ENCODE measurements at places on chromosomes 12 and 14.
A peak's percentile ranks its signal among the peaks of the same experiment; 100 is the strongest.

GRCh38 chr14:61866932-61867920 is 105.0 kb downstream of the SNAPC1 start:
- no peak for DNase-seq

DNA sequence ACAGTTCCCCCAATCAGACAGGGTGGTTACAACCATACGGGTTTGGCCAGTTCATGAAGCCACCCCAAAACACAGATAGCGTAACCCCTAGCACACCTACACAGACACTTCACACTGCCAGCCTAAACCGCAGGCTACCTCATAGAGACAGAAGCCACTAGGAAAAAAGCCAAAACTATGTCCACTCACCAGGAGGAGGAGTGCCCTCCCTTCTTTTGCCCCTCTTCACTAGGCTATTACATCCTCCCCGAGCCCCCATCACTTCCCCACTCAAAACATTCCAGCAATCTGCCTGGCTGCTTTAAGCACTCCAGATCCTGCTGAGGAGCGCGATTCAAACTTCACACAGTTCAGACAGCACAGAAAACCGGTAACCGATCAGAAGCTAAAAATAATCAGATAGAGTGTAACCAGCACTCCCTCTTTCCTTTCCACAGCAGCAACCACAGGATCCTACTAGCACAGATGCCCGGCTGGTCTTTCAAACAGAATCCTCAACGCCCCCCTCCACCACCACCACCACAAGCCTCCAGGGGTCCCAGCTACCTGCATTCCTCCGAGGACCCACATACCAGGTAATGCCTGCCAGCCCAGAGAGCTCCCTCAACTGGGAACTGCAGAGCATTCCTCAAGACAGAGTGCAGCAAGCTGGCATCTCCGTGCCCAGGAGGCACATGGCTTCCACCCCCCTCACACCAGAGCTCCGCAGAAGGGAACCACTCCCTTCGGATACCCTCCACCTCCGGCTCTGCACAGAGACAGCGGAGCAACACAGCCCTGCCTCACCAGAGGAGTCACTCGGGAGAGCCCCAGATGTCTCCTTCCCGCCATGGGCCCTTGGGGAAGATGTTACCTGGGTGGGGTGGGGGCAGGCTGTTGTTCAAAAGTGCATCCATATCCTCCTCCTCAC is 1.5 kb downstream of the CHD4 start:
- DNase-seq = no peak

DNA sequence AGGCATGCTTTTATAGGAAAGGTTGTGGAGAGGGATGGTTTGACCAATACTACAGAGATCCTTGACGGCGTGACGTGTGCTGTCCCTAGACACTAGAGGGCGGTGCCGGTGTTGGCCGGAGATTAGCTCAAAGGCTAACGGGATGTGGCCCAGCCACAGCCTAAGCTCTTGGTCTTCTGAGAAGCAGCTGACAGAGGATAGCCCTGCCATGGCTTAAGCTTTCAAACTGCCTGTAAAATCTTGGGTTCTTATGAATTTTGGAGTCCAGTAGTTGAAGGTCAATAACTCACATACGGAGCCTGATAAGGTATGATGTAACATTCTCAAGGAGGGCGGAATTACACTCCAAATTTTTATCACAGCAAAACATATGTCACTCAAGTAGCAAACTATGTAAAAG is 515.7 kb upstream of the ATXN7L3B start:
- no peak for DNase-seq

DNA sequence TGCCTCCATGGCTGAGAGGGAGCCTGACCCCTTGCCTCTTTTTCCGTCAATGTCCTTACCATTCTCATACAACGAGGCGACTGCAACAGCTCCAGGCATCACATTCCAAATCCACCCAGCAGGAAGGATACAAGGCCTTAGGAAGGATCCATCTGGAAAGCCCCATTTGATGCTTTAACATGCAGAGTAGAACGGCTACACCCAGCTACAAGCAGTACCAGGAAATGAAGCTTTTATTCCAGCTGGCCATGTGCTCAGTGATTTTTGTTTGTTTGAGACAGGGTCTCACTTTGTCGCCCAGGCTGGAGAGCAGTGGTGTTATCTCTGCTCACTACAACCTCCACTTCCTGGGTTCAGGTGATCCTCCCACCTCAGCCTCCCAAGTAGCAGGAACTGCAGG is 124.8 kb downstream of the TMEM132D start:
- no peak for DNase-seq

GRCh38 chr12:76186131-76186906 is 101.8 kb upstream of the NAP1L1 start:
- no peak for DNase-seq

GRCh38 chr12:64739778-64740177 is 19.4 kb downstream of the GNS start:
- DNase-seq = no peak

DNA sequence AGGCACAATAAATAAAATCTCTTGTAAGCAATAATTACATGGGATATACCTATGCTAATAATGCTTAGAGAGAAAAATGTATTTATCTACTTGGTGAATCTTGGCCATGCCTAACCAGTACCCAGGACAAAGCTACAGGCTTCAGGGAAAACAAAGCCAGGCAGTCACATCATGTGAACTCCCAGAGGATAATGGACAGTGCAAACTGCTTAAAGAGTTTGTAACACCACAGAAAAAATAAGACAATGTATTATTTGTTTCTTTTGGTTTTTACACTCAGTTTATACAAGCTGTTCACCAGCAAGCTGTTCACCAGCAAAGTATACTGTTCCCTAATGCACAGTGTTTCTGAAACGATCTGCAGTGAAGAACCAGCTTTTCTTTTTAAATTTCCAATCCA is 38.0 kb downstream of the DICER1 start:
- no peak for DNase-seq

DNA sequence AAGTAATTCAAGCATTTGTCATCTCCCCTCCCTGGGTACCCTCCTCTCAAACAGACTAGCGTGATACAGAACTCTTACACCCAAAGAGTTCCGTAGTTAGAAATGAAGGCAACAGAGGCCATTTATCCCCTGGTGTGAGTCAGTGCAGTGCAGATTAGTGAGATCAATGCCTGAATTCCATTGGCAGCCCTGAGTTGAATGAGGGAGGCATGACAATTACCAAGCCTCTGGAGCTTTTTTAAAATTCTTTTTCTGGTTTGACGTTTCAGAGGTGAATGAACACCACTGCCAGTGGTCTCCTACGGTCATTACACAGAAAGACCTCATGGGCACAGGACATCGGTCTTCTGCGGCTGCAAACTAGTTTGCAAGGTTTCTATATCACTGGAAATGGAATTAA is 94.4 kb downstream of the PRIMA1 start:
- DNase-seq = no peak

- DNase-seq = no peak
Observed at GRCh38 chr12:127656266-127656665, 610.7 kb upstream of the TMEM132C start.

GRCh38 chr12:13102461-13103195 is 839 bp downstream of the GSG1 start:
- DNase-seq = no peak

- DNase-seq = no peak
Observed at GRCh38 chr14:102333795-102334705, 14.5 kb downstream of the ZNF839 start.

GRCh38 chr14:60248697-60249318 is at the start of gene PPM1A:
TSS of gene PPM1A (plus strand) at chr14:60249221. CDS start at chr14:60282704, 33,483 bp downstream.
- peak; percentile 90 for DNase-seq

DNA sequence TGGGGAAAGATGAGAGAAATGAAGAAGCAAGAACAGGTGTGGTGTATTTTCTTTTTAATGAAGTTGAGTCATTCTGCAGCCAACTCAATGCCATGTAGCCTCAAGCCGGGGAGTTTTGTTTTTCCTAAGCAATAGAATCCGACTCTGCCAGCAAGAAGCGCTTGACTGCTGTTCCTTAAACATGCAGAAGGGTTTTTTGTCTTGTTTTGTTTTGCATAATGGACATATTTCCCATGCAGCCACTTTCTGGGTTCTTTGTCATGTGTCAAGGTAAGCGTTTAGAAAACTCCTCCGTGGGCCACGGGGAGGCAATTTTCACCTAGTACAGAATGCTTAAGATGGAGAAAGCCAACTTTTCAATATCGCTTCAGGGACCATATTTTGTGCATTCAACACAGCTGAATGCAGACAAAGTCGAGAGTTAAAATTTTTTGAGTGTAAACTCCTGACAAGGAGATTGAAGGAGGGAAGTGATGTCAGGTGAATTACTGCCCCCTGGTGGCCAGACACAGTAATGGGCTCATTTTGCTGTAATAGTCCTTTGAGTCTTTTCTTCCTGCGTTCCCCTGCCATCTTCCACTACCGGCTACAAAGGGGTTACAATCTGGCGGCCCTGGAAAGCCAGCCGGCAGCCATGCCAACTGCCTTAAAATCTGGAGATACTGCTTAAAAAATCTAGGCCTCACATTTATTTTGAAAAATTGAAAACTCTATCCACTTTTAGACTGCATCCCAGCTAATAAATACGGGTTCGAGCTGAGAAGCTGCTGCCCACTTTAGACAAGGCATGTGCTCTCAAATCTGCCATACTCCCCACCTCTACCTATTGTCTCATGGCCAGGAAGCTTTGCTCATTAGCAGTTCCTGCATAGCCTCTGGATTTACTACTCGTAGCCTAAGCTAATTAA is 3.2 kb upstream of the FICD start:
- no peak for DNase-seq

DNA sequence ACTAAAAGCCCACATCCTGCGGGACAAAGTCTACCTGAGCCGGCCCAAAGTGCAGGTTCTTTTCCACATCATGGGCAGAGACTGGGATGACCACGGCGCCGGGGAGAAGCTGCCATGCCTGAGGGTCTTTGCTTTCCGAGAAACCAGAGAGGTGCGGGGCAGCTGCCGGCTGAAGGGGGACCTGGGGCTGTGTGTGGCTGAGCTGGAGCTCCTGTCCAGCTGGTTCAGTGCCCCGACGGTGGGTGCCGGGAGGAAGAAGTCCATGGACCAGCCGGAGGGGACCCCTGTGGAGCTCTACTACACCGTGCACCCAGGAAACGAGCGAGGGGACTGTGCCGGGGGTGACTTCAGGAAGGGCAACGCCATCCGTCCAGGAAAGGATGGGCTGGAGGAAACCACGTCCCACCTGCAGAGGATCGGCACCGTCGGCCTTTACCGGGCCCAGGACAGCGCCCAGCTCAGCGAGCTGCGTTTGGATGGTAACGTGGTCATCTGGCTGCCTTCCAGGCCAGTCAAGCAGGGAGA is 148.1 kb downstream of the TMEM132C start:
- DNase-seq = no peak

DNA sequence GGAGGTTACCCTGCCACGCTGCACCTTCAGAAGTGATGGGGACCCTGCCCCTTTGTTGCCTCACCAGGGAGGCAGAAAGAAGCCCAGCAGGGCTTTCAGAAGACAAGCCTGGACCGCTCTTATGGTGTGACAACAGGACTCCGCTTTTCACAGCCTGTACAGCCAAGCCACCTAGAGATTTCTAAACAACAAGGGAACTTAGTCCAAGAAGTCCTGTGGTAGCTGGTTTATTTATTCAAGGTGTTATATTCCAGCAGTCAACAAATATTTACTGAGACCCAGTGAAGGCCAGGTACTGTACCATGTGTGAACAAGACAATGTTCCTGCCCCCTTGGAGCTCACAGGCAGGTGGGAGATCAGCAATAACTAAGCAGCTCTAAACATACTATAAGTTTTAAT is 4.0 kb upstream of the TMEM229B start:
- no peak for DNase-seq

GRCh38 chr12:24595652-24596235 is 353.2 kb downstream of the BCAT1 start:
- DNase-seq = no peak

- DNase-seq = no peak
Observed at GRCh38 chr14:94322648-94323570, at the start of gene SERPINA6. TSS of gene SERPINA6 (minus strand) at chr14:94323336. CDS start at chr14:94314648, 8,688 bp downstream.

DNA sequence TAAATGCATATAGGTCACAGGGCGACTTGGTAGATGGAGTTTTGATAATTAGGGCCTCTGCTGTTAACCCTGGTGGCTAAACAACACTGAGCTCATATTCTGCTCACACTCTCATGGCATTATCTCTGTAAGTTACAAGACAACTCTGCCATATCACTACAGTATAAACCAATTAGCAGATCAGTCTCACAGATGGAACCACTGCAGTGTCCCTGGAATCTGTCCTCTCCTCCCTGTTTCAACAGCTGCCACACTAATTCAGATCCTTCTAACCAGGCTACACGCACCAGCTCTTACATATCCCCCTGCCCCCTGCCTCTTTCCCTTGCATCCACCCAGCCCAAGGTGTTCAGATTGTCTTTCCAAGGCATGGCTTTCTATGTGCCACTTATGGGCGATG is 161.0 kb upstream of the RMST start:
- no peak for DNase-seq

GRCh38 chr12:38587594-38587993 is 271.0 kb downstream of the ALG10B start:
- no peak for DNase-seq

DNA sequence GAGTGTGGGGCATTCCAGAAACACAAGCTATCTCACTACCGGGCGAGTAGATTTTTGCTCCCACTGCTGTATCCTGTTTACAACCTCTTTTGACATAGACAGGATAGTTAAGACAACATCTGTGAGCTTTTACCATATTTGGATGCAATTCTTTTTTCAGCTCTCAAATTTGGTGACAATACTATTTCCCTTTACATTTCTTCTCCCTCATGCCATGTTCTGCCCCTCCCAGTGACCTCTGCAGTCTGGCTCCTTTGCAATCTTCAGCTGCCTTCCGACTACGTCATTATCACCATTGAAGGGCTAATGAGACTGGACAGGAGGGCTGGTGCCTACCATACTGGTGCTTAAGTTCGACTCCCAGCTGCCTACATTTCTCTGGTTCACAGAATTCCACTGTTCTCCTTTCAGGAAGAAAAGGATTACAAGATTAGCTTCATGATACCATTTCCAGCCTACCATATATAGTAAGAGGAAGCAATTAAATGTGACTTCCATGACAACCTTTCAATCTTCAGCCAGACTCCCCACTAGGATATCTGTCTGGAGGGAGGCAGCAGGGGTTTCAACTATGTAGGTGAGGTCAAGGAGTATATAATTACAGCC is 251.6 kb downstream of the PHLDA1 start:
- DNase-seq = no peak

DNA sequence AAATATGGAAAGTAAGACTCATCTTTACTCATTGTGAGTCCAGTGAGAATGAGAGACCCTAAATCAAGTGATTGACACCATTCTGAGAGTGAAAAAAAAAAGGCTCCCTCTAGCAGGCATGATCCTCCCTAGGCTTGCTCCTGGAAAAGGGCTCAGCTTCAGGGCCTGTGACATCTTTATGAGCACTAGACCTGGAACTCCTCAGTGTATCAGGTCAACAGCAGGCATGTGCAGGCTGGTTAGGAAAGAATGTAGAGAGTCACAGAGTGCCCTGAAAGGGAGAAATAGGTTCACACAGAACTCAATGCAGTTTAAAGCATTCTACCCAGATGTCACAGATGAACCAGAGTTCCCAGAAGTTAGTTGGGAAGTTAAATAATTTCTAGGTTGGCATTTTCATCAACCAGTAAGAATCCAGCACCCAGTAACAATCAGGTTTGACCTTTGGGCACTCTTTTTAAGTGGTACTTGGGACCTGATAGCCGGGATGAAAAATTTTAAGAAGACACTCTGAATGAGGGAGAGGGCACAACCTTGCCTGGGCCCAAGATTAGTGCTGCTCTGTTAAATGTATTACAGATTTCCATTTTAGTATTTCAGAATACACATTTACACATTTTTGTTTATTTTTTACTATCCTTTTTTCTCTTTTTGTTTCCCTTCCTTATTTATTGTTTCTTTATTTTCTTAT is 828.8 kb downstream of the C12orf50 start:
- DNase-seq = no peak
